ENCODE measurements at places on chromosomes 6 and 20.
A peak's percentile ranks its signal among the peaks of the same experiment; 100 is the strongest.

- DNase-seq = no peak
These were observed 49.7 kb upstream of the STK35 start for GRCh38 chr20:2051946-2052345.

- DNase-seq = peak; percentile 31
These were observed 28.5 kb upstream of the SNRPB2 start for GRCh38 chr20:16701296-16701695.

GRCh38 chr6:101294676-101295075 lies 98.8 kb upstream of the GRIK2 start:
- no peak for DNase-seq

DNA sequence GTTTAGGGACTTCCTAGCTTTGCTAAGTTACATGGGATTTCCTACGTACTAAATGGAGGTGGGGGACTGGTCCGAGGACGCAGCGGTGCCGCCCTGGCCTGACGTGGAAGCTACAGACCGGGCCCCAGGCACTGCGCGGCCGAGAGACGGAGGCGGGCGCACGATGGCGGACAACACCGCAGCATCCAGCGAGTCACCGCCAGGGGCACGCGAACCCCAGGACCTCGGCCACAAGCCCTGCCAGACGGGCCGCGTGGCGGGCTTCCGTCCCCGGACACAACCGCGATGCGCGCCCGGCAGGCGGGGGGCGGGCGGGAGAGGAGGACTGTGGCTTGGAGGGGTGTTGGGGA lies 1516.9 kb upstream of the DEFB115 start:
- DNase-seq = no peak

DNA sequence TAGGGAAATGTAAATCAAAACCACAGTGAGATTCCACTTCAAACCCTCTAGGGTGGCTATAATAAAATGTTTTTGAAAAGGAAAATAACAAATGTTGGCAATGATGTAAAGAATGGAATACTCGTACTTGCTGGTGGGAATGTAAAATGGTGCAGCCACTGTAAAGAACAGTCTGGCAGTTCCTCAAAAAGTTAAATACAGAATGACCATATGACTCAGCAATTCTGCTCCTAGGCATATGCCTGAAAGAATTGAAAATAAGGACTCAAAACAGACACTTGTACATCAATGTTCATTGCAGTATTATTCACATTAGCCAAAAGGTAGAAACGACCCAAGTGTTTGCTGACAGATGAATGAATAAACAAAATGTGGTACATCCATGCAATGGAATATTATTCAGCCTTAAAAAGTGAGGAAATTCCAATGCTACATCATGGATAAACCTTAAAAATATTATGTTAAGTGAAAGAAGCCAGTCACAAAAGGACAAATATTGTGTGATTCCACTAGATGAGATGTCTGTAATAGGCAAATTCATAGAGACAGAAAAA lies 10.2 kb upstream of the RNF114 start:
- DNase-seq = no peak

- DNase-seq = peak; percentile 69
These were observed 88.4 kb downstream of the HFE start for GRCh38 chr6:26175428-26176181.

- no peak for DNase-seq
These were observed 86.5 kb downstream of the CRYBG1 start for GRCh38 chr6:106446983-106447382.

DNA sequence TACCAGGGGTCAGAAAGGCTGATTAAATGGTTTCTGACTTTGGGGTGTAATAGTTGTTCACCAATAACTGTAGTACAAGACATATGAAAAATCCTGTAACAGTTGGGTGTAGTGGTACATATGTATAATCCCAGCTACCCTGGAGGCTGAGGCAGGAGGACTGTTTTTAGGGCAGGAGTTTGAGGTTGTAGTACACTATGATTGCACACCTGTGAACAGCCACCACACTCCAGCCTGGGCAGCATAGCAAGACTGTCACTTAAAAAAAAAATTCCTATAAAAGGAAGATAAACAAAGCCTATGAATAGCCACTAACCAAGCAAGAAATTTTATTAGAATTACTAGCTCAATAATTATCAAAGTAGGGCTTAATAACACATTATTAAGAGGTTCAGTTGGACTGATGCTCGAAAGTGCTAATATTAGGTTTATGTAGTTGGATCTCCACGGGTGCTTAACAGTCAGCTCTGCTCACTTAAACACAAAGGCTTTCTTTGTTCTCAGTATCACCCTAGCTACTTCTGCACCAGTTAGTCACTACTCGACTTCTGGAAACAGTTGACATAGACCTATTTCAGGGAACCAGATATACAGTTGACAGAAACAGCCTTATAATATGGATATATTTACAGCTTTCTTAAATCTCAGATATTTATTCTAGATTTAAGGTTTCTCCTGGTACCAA lies 113.0 kb downstream of the MTFR2 start:
- DNase-seq = no peak

- no peak for DNase-seq
These were observed 507.5 kb upstream of the MAP3K7 start for GRCh38 chr6:91094341-91094740.

GRCh38 chr20:62598761-62599194 lies 43.5 kb upstream of the SLCO4A1 start:
- DNase-seq = no peak

- DNase-seq = peak; percentile 25
These were observed 130.1 kb upstream of the ASCC3 start for GRCh38 chr6:101011186-101011585.

- DNase-seq = no peak
These were observed 38.7 kb upstream of the DSP start for GRCh38 chr6:7502743-7503142.

DNA sequence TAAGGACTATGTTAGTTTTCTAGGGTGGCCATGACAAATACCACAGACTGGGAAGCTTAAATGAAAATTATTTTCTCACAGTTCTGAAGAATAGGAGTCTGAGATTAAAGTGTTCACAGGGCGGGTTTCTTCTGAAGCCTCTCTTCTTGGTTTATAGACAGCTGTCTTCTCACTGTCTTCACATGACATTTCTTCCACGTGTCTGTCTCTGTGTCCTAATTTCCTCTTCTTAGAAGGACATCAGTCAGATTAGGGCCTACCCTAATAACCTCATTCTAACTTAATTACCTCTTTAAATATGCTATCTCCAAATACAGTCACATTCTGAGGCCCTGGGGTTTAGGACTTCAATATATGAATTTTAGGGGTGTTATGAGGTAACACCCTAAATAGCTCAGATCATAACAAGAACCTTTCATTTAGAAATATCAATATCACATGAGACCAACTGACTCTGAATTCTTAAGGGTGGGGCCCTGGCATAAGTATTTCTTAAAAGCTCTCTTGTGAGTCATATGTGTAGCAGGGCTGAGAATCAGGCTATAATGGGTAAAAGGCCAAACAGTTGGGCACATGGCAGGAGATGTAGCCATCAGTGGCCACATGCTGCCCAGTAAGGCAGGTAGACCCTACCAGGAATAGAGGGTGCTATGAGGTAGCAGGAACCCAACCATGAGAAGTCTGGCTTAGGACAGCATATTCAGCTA lies 62.0 kb upstream of the TENT5A start:
- no peak for DNase-seq

DNA sequence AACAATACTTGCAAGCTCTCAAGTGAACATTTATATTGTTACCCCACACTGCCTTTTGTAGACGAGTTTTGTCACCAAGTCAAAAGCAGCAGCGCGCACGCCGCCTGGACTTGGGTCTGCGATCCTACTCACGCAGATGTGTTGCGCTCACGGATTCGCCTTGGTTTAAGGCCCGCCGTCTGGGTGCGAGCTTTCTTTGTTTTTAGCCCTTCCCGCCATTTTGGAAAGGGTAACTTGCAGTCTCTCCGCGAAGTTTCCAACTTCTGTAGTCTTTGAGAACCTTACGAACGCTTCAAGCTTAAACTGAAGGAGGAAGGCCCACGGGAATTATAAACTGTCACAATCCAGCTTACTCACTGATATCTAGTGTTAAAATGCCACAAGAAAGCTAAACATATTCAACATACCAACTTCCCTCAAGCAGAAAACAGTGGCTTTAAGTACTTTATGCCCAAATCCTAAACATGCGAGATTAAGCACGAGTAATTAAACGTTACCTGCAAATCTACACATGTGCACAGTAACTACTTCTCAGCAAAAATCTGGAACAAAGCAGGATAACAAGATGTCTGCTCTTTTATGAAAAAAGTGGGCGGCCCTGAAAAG lies 80.4 kb upstream of the BTN3A2 start:
- peak; percentile 63 for DNase-seq

- no peak for DNase-seq
These were observed 5.1 kb upstream of the HELZ2 start for GRCh38 chr20:63579017-63579694.

GRCh38 chr6:139931747-139932146 lies 557.3 kb upstream of the CITED2 start:
- no peak for DNase-seq

- DNase-seq = no peak
These were observed 29.2 kb downstream of the SYNJ2 start for GRCh38 chr6:158010591-158011477.

GRCh38 chr6:34073540-34073939 lies 72.3 kb downstream of the GRM4 start:
- DNase-seq = no peak

GRCh38 chr6:524803-525202 lies 132.1 kb downstream of the HUS1B start:
- DNase-seq = peak; percentile 52

DNA sequence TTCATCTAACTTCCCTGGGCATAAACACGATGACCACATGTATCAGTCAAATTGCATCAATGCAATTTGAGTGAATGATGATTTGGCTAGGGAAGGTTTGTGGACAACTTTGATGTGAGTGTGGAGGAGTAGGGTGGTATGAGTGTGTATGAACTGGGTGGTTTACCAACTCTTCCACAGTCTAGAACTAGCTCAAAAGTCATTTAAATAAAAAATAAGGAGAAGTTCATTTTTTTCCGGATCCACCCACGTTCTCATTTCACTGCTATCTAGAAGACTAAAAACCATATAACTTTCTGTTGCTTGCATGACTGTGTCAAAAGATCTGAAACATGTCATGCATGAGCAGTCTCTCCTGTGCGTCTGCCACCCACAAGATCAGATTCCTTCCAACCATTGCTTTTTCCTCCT lies 23.6 kb downstream of the SLC35D3 start:
- DNase-seq = no peak

DNA sequence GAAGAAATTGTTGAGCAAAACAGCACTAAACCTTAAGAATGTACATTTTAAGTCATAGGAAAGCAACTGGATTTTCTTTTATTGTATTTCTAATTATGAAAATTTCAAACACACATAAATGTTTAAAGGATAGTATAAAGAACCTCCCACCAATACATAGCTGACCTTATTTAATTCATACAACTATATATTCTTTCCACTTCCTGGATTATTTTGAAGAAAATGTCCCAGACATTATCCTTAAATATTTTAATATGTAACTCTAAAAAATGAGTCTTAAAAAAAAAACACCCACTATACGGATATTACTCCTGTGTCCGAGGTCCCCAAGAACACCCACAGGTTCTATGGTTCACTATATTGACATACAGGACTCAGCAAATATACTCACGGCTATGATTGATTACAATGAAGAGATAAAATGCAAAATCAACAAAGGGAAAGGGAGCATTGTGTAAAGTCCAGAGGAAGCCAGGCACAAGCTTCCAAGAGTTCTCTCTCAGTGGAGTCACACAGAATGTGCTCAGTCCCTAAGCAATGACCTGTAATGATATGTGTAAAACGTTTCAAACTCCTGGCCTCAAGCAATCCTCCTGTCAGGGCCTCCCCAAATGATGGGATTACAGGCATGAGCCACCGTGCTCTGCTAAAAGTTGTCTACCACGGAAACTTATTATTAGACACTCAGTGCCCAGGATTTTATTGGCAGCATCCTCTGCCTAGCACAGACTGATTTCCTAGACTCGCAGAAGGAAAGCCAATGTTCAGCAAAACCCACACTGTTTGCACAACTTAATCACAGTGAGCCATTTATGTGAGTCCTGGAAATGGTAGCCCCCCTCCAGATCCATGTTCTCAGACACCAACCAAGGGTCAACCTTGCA lies 23.2 kb downstream of the GLYATL3 start:
- DNase-seq = no peak

- no peak for DNase-seq
These were observed 113.4 kb upstream of the SHLD1 start for GRCh38 chr20:5636841-5637240.

DNA sequence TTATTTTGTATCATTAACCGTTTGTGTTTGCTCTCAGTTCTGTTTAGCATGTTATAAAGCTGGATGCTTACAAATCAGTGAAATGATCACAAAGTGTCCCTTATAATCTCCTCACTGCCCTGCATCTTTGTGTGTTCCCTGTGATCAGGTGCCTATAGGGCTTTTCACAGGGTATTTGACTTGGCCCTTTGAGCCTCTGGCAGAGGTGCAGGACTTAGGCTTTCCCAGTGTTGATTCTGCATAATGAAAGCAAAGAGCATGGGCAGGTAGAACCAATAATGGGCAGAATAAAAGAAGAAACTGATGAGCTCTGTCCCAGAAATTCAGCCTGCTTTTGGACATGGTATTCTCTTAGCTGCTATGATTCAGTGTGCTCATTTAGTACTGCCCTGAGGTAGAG lies 16.9 kb upstream of the PBOV1 start:
- DNase-seq = no peak

- DNase-seq = no peak
These were observed 79.6 kb downstream of the ANKRD60 start for GRCh38 chr20:58148891-58149290.

- no peak for DNase-seq
These were observed 81.5 kb upstream of the QKI start for GRCh38 chr6:163333038-163333437.

- DNase-seq = no peak
These were observed 86.6 kb upstream of the PAX1 start for GRCh38 chr20:21618759-21619416.

GRCh38 chr6:3140201-3140600 lies 17.1 kb downstream of the TUBB2A start:
- DNase-seq = no peak

GRCh38 chr20:51404297-51405060 lies 138.0 kb downstream of the NFATC2 start:
- DNase-seq = peak; percentile 90

- no peak for DNase-seq
These were observed 198.9 kb downstream of the CLIC5 start for GRCh38 chr6:45816674-45817297.

DNA sequence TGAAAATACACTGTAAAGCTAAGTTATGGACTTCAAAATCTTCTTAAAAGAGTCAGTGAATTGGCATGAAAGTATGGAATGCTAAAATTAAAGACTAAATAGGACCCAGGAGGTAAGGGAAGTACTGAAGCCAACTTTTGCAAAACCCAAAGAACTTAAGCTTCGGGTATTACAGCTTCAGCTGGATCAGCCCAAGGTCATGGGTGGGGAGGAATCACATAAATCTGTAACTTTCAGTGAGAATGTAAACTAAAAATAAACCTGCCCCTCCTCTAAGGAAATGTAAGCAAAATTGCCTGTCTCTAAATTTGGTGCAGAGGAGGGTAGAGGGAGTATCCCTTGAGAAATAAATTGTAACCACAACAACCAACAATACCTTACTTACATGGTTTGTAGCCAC lies 4.4 kb upstream of the MUC21 start:
- DNase-seq = no peak

Measured in CD4-positive, alpha-beta T cell treated with Interleukin-6 at 100 ng/mL for 8 hours (primary cell).